GM13977 (cell line): ENCODE measurements at places on chromosomes 7 and 10.

DNA sequence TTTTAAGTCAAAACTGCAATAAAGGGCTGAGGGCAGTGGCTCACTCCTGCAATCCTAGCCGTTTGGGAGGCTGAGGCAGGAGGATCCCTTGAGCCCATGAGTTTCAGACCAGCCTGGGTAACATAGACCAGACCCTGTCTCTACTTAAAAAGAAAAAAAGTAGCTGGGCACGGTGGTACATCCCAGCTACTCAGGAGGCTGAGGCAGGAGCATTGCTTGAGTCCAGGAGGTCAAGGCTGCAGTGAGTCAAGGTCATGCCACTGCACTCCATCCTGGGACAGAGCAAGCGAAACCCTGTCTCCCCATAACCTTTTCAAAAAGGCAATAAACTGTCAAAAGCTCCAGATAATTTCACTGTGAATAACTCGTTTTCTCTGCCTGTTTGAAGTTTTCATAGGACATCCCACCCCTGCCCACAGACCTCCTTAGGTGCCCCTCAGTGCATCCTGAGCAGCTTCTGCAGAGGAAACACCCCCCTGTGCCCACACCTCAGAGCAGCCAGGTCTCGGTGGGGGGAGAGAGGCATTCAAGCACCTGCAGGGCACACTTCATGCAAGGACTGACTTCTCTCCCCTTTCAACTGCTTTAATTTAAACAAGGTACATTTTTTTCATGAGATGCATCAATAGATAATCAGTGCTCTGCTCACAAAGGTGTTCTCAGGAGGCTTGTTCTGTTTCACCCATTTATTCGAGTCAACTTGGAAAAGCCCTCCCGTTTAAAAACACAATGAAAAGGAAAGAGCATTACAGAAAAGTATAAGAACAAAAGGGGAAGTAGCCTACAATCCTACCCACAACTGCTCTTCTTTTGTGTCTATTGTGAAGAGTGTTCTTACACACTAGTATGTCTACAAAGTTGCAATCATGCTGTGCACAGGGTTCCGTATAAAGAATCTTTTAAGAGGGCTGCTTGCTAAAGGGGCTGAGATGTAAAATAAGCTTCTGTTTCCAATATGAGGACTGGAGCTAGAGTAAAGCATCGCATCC, 104.9 kb downstream of the KMT2E start:
- DNase-seq, result no peak

DNA sequence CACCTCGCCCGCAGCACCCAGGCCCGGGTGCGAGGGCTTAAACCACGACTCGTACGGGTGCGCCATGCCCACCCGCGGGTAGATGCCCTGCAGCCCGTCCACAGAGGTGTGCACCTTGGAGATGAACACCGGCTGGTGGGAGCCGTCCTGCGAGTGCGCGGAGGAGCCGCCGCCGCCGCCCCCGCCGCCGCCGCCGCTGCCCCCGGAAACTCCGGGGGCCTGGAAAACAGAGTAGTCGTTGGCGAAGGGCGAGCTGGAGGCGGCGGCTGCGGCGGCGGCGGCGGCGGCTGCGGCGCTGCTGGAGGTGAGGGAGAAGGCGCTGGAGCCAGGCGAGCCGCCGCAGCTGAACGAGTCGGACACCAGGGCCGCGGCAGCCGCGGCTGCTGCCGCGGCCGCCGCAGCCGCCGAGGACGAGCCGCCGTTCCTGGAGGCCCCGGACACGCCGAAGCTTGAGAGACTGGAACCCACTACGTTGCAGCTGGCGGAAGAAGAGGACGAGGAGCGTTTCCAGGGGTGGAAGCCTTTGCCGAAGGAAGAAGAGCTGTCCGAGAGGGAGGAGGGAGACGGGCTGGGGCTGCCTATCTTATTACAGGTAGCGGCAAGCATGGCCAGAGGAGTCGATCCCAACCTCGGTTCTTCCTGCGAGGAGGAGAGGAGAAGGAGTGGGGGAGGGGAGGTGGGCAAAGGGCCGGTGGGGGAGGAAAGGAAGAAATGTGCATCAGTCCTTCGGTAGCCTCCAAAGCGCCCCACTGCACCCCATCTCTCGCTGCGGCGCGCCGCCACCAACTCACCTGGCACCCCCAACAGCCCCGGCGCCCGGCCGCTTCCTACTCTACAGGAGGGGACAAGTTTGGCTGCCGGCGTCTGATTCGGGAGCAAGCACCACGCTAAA, 1.3 kb downstream of the SP8 start:
- peak; percentile 46 for DNase-seq

DNA sequence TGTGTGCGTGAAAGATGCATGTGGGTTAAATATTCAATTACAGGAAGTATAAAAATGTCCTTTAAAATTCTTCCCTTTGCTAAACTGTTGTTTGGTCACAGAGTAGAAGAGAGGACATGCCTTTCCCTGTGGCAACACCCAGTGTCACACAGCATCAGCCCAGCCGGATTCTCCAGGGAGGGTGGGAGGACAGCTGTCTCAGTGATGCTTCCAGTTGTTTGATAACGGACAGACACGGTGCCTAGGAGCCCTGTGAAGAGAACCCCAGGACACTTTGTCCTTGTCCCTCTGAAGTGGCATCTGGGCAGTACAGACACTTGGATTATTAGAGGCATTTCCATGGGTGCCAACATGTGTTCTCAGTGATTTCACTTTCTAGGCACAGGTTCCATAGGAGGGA, 306.6 kb upstream of the LRGUK start:
- no peak for DNase-seq

DNA sequence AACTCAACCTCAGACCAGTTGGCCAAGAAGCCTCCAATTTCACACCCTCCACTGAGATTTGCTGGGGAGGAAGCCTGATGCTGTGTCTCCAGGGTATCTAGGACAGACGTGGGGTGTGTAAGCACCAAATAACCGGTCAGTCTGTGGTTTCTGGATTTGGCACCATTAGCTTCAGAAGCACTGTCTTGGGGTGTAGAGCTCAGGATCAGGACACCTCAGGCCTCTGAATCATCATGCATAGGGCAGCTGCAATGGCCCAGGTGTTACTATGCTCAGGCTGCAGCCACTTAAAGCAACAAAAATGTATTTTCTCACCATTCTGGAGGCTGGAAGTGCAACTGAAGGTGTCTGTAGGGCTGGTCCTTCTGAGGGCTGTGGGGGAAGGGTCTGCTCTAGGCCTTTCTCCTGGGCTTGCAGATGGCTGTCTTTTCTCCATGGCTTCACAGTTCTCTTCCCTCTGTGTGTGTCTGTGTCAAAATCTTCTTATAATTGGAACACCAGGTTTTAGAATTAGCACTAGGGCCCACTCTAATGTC, 73.4 kb upstream of the SEPHS1 start:
- DNase-seq, result no peak

GRCh38 chr10:11163780-11164550, 146.3 kb downstream of the CELF2 start:
- DNase-seq, result no peak

- no peak for DNase-seq
Measured at GRCh38 chr10:11975795-11976194, 66.8 kb downstream of the UPF2 start.

DNA sequence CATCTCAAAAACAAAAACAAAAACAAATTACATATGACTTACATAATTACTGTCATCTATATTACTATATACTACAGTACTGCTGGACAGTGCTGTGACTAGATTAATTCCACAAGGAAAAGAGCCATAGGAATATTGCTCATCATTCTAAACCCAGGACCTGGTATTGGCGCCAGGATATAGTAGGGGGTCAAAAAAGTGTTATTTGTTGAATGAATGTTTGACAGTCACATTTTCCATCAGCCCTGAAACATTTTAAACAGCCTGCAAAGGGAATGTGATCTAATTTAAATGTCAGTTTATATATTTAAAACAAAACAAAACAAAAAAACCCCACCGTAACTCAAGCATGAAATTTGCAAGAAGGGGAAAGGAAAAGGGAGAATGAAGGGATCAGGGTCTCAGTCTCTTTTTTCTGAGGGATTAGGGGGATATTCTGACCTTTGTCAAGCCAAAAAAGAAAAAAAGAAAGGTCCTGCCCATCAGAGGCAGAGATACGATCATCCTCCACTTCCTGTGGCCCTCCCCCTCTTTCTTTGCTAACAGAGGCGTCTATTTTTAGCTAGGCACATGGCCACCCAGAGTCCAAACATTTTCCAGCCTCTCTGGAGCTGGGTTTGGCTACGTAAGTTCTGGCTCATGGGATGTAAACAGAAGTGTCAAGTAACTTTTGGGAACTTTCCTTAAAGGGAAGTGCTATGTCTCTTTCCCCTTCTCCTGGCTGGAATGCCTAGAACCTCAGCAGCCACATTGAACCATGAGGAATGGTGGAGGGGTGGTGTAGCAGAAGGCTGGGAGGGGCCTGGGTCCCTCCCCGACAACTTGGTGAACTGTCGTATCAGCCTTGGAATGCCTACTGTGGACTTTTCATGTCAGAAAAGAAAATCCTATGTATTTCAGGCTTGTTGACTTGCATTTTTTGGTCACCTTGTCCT, 44.6 kb upstream of the DLG5 start:
- peak; percentile 49 for DNase-seq

GRCh38 chr10:126525326-126525725, 137.0 kb upstream of the ADAM12 start:
- DNase-seq, result no peak

GRCh38 chr10:102195296-102195870, 30.7 kb upstream of the ELOVL3 start:
- DNase-seq, result no peak

- no peak for DNase-seq
Measured at GRCh38 chr10:125985557-125986240, 89.3 kb downstream of the FANK1 start.

GRCh38 chr10:14186245-14186644, 144.5 kb downstream of the FRMD4A start:
- no peak for DNase-seq

- DNase-seq, result no peak
Measured at GRCh38 chr10:87915406-87915805, 52.0 kb downstream of the PTEN start.

DNA sequence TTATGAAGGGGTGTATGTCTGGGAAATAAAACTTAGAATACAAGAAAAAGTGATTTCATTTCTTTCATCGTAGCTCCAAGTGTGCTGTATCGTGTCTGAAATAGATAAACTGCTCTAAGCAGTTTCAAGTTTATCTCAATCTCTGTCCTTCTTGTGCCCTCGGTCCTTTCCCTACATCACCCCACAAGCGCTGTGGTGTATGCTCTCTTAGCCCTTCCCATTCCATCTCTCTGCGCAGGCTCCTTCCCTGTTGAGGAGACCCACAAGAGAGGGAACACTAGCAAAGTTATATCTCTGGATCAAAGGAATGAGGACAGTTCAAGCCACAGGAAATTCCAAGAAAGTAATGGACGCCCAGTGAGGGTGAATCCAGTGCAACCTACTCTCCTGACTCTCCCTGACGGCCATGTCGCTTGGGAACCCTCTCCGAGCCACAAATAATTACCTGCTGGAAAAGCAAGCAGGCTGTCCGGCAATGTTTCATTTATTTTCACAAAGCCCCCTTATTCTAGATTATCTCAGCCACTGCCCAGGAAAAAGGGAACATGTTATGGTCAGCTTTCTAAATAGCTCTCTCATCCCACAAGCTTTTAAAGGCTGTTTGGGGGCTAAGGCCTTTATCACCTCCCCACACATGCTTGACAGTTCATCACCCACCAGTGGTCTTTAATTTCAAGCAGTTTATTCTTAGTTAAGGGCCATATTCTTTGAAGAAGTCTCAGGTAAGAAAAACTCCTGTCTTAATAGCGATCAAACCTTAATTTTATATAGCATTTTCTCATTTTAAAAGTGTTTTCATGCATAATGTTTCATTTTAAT, 34.8 kb downstream of the LRRC4 start:
- DNase-seq, result no peak

GRCh38 chr7:156943091-156944041, 6.1 kb upstream of the NOM1 start:
- no peak for DNase-seq

DNA sequence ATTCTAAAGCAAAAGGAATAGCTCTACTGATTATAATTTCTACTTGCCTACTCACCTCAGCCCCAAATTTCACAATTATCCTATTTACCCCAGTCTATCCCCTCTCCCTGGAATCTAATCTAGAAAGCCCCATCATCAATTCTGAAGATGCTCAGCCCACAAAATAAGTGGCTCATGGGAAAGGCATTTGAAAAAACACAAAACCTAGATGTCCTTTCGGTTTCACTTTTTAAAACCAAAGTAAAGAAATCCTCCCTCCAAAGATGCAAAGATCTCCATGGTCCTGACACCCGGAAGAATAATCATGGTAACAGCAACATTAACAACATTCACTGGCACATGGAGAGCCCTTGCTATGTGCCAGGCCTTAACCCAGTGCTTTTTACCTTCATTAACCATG, 224.8 kb downstream of the FGFR2 start:
- DNase-seq, result no peak

- no peak for DNase-seq
Measured at GRCh38 chr10:82212753-82213152, 337.8 kb downstream of the NRG3 start.

DNA sequence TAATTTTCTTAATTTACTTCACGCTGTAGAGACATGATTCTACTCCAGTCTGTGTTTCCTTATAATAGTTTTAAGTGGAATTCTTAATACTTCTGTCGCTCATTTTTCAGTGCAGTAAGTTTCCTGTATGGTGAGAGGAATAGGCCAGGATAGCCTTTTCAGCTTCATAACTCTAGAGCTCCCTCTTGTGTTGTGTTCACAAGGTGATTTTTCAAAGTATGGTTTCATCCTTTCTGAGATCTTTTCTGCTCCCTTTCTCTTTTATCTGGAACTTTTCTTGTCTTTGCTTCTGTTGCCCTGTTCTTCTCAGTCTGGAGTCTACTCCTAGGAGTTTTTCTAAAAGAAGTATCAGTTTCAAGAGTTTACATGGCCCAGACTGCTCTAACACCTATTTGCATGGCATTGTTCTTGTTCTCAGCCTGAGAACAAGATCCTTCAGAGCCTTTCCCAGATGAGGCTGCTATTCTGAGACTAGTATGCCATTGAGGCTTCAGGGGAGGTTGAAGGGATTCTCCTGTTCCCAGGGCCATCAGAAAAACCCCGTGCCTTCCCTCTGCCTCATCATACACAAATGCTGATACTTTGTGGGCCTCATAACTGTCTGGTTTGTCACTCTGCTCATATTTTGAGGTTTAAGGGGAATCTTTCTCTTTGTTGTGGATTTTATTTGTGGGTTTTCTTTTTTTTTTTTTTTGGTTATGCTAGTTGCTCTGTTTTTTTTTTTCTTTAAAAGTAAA, 21.8 kb downstream of the NET1 start:
- no peak for DNase-seq

GRCh38 chr10:48484911-48485310, 120.0 kb downstream of the ARHGAP22 start:
- DNase-seq, result no peak
